ENCODE measurements at places on chromosomes 3 and 15.

DNA sequence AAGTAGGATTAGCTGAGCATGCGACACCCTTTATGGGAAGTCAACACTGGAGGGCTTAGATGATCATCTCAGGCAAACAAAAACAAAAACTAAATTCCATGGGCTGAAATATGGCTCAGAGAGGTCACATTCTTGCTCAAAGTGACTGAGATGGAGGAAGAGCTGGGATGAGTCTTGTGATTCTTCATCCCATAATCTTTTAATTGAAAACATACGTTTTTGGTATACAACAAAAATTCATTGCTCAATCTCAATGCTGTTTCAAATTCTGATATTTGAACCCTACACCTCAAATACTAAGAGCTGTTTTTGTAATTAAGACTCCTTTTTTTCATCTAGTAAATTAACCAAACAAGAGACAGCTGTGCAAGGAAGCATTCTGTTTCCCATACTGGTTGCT, 257.0 kb downstream of the NR1D2 start:
- no peak for DNase-seq

DNA sequence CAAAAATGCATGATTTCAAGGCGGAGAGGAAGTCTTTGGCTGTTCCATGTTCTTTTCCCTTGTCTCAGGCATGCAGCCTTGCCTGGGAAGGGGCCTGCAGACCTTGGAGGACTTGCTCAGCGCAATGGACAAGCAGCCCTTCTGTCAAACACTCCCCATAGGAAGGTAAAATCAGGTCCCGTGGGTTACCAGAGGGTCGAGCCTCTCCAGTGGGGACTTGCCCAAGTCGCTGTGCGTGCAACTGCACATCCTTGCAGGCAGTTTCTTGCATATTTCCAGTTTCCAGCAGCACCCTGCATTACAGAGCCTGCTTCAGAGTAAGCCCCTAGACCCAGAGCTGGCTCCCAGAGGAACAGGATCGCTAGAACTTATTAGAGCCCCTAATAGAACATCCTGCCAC, 75.5 kb upstream of the KLF13 start:
- DNase-seq: no peak

DNA sequence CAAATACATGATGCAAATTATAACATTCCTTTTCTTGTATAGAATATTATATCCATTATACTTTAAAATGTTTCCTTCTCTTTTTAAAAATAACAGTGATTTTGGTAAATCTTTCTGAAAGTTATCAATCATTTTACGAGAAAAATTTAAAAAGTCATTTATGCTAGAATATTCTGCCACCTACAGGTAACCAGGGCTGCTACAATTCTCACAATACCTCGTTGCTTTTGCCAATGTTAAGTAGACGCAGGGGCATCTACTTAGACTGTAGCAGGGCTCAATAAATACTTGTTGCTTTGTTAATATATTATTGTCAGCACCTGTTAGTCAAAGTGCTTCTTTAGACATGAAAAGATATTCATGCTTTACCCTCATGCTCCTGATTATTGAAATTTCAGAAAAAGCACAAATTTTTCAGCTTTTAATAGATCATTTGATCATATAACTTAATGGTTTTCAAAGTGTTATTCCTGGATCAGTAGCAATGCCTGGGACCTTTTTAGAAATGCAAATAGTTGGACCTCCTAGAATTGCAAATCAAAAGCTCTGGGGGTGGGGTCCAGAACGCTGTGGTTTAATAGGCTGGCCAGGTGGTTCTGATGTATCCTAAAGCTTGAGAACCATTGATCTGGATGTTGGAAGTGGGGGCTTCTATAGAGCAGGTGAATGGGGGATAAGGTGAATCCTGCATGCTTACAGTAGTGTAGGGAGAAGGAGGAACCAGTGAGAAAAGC, 223.6 kb upstream of the PDZRN3 start:
- peak; percentile 4 for DNase-seq

- DNase-seq: no peak
These were observed 109.1 kb upstream of the WNT5A start for GRCh38 chr3:55596212-55596611.

DNA sequence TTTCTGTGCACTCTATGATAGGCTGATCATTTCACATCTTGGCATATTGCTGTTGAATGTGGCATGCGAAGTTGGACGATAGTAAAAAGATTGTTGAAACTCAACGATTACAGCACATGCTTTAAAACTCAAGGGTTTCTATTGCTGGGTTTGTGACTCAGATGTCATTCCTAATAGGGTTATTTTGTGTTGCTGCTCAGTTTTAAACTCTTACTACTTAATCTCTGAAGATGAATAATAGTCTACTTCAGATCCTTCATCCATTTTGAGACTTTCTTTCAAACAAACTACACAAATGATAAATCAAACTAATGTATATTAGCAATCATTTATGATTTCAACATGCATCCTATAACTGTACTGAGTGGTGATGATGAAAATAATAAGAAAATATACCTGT, 71.3 kb upstream of the MBNL1 start:
- peak; percentile 54 for DNase-seq

DNA sequence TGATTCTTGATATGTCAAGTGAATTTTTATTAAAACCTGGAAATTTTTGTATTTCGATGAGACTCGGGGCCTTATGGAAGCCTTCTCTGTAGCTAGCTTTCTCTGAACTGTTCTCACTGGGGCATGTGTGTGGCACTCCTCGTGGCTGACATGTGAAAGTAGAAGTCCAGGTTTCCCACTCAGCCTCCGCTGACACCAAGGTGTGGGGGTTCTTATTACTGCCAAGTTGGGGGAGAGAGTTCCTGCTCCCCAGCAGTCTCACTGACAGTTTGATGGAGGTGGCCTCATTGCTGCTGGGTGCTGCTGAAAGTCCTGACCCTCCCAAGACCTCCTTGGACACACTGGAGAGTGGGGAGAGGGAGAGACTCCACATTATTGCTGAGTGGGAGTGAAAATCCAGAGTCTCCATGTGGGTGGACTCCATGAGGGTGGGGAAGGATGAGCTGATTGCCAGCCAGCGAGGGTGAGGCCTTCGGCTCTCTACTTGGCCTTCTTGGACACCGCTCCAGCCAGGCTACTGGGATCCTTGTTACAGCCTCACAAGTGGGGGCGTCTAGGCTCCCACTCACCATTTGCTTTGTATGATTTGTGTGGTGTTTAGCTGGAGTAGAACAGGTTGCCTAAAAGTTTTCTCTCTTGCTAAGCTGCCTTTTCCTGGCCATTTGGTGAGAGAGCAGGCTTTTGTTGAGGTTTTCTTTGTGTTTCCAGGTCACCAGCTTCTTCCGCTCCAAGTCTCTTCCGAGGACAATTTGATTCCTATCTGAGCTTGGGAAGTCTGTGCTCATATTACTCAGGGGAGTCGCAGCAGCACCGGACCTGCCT, 64.1 kb downstream of the LSM3 start:
- no peak for DNase-seq

All from NAMALWA (cell line).